Stimulated activated CD4-positive, alpha-beta T cell treated with anti-CD3 and anti-CD28 coated beads, Interleukin-15, amount 100 ng/mL, for 48 hours (primary cell): ENCODE measurements at places on chromosomes 16 and 17.

- no peak for DNase-seq
These were observed 366.3 kb upstream of the XYLT1 start for GRCh38 chr16:17836868-17837602.

GRCh38 chr17:22459331-22459952 is 767.1 kb downstream of the KCNJ18 start:
- no peak for DNase-seq

- no peak for DNase-seq
These were observed 24.7 kb upstream of the WSB1 start for GRCh38 chr17:27269201-27269600.

DNA sequence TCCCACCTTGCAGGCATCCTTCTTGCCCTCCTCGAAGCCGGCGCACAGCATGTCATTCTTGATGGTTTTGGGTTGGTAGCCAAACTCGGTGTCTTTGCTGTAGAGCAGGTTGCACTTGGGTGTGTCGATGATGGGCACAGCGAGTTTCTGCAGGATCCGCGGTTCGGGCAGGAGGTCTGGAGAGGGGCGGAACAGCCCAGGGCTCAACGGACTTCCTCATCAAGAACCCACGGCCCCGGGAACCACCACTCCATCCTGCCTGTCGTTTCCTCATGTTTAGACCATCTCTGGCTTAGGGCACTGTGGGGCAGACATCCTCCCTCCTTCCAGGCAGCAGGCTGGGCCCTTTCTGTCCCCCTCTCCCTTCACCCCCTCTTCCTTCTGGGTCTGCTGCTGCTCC is 6.5 kb downstream of the PRSS27 start:
- DNase-seq, result no peak

GRCh38 chr17:57357830-57358430 is 101.6 kb downstream of the MSI2 start:
- no peak for DNase-seq

GRCh38 chr16:11078812-11079459 is 134.6 kb downstream of the CLEC16A start:
- no peak for DNase-seq

GRCh38 chr16:49857423-49858181 is 1.7 kb upstream of the ZNF423 start:
- DNase-seq, result no peak

DNA sequence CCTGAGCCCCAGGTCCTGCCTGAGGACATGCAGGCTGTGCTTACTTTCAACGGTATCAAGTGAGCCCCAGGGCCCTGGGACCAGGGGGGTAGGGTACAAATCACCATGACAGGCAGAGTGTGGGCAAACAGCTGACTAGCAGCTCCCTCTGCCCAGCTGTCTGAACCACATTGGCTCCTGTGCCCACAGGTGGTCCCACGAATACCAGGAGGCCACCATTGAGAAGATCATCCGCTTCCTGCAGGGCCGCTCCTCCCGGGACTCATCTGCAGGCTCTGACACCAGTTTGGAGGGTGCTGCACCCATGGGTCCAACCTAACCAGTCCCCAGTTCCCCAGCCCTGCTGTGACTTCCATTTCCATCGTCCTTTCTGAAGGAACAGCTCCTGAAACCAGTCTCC is 10.0 kb downstream of the SLC46A1 start:
- no peak for DNase-seq

GRCh38 chr16:56423584-56424403 is 1.6 kb downstream of the AMFR start:
- DNase-seq, result no peak

DNA sequence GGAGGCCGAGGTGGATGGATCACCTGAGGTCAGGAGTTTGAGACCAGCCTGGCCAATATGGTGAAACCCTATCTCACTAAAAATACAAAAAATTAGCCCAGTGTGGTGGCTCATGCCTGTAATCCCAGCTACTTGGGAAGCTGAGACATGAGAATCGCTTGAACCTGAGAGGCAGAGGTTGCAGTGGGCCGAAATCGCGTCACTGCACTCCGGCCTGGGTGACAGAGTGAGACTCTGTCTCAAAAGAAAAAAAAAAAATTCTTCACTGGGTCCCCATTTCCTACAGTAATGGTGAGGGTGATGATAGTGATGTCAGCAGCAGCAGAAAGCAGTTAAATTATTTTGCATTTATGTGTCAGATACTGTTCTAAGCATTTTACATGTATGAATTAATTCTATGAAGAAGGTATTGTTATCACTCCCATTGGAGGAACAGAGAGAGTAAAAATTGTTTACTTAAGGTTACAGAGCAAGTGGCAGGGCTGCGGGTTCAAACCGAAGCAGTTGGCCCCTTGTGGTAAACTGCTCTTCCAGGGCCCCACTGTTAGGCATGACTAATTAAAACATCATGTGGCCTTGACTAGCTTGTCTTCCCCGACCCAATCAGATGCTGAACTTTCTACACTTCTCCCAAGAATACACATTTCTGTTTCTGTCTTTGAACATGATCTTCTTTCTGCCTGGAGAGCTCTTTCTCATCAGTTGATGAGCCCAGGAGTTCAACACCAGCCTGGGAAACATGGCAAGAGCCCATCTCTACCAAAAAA is 45.8 kb downstream of the STAT3 start:
- no peak for DNase-seq

DNA sequence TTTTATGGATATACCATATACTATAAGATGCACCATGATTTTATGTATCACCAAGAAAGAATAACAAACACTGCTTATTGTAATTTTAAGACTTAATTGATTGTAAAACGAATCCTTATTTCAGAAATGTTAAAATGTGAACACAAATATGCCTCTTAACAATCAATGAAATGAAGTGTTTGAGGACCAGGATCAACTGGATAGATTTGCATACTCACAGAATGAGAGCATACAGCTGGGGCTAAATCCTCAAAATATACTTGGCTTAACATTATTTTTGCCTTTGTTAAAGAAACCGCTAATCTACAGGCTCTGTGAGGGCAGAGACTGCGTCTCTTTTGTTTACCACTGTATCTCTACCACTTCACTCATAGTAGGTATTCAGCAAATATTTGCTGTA is 93.6 kb downstream of the SPACA3 start:
- no peak for DNase-seq

- no peak for DNase-seq
These were observed 26.3 kb upstream of the CCL2 start for GRCh38 chr17:34228781-34229180.

GRCh38 chr17:45430738-45431530 is 1.7 kb downstream of the ARHGAP27 start:
- DNase-seq, result no peak

- no peak for DNase-seq
These were observed 10.4 kb upstream of the WFDC1 start for GRCh38 chr16:84284154-84284722.

- DNase-seq, result no peak
These were observed 16.9 kb upstream of the TNFRSF13B start for GRCh38 chr17:16988749-16989229.

GRCh38 chr17:74307984-74308773 is 17.8 kb upstream of the KIF19 start:
- DNase-seq, result no peak

DNA sequence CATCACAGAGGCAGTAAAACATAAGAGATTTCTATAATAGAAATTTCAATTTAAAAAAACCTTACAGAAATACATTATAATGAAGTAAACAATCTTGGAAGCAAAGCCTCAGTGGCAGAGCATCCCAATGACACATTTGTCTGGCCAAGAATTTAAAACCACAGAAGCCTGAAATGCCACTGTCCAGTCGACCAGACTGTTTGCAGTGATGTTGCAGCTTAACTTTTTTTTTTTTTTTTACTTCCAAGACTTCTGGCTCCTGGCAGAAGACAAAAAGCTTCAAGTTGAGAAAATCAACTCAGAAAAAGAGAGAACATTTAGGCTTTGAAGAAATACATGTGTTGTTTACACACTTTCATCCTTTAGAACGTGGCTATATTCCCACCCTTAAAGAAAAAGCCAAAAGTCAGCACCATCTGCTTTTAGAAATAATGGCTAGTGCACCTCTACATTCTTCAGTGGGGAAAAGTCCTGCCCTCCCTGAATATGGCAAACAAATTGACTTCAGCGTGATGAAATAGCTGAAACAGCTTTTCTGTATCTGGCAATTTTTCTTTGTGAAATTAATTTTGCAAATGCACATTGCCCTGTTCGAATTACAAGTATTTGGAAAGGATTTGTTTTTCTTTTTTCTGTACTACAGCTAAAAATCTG is 205.5 kb upstream of the MON1B start:
- no peak for DNase-seq

DNA sequence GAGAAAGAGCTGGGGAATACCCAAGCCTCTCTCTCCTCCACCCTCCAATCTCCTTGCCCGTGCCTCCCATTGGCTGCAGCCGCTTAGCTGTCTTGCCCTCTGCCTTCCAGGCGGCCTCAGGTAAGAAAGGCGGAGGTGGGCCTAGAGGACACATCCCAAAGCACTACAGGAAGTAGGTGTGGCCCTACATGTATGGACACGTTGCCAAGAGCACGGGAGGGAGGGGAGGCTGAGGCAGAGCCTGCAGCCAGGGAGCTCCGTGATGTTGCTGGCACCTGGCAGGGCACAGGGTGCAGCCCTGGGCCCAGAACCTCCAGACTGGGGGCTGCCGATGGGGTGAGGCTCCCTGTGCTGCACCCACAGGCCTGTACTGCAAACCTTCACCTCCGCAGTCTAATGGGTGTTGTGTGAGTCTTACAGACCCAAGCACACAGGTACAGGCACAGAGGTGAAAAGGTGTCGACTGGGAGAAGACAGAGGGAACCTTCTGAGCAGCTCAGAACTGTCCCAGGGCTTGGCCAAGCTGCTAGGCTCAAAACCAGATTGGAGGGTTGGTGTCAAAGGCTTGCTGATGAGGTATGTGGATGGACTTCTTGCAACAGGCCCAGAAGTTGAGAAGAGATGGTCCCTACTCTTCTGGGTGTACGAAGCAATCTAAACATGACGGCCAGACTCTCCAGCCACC is 23.5 kb upstream of the FOXK2 start:
- DNase-seq, result no peak

DNA sequence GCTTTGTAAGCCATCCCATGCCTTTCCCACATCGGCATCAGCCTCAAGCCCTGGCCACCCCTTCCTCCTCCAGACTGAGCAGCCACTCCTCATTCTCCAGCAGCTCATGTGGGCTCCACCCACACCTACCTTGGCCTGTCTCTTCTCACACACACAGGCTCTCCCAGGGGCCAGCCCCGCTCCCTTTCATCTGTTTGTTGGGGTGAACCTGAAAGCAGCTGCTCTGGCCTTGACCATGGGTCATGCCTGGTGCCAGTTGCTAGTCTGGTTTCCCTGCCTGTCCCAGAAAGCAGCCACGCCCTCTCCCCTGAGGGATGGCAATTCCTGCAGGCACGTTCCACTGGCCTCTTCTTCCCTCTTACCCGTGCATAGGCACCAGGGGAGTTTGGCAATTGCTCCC is 11.4 kb upstream of the TMEM238L start:
- DNase-seq, result no peak

GRCh38 chr17:67121316-67121891 is 77.0 kb downstream of the CACNG1 start:
- no peak for DNase-seq

- DNase-seq, result no peak
These were observed 57.9 kb downstream of the RTN4RL1 start for GRCh38 chr17:1967213-1967612.

DNA sequence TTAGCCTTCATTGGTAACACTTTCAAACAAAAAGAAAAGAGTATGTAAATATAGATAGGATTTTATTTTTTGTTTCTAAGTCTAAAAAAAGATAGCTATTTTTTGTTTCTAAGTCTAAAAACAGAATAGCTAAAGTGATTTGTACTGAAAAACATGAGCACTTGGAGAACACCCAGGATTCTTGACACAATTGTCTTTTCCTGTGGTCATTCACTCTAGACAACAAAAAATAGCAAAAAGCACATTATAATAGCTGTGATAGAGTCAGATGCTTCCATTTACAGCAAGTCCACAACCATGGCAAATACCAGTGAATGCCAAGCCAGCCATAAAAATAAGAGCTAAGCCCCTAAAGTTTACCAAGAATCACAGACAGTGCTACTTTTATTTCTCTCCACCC is 36.7 kb downstream of the SKAP1 start:
- no peak for DNase-seq

DNA sequence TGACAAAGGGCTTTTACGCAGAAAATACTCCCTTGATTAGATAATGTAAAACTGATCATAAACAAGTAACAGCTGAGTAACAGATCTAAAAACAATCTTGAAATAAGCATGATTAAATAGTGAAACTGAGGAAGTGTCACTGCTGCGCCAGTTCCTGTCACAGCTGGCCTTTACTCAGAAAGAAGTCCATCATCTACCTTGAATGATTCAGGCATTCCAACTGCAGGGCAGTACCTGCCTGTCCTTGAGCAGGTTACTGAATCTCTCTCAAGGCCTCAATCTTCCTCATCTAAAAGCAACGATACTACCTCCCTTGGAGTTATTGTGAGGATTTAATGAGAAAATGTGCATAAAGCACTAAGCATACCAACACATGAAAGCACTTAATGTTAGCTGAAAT is 12.7 kb downstream of the PHLPP2 start:
- DNase-seq, result no peak

DNA sequence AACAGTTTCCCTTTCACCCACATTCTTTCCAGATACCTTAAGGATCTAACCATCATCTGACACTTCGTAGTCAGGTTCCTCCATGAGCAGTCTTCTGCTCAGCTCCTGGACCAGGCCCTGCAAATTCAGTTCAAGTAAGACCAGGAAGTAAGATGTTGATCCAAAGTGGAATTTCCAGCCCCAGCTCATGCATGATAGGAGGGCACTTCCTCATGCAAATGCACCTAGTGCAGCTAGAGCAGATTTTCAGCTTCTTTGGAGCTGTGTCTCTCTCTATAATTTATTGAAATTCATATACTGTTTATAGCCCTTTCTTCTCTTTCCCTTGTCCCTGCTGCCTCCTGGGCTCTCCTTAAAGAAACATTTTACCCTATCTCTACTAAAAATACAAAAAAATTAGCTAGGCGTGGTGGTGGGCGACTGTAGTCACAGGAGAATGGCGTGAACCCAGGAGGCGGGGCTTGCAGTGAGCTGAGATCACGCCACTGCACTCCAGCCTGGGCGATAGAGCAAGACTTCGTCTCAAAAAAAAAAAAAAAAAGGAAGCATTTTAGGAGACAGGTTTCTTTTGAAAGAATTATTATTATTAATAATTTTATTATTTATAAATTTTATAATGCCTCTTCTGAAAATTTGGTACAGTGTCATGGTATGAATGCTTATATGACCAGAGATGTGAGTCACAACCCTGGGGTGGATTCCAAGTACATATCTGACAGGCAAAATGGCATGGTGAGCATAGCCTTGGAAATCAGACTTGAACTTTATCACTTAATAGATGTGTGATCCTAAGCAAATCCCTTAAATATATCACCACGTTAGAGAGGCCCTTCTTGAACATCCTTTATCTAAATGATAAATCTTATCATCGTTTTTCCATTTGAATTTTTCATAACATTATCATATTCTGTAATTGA is 94.3 kb downstream of the SSH2 start:
- DNase-seq, result no peak
